ENCODE measurements at places on chromosomes 7 and 10. TPM values are rescaled to one million over a fixed set of nuclear protein-coding genes. Genes with fewer than 3 reads are reported as not detected.
A peak's percentile ranks its signal among the peaks of the same experiment; 100 is the strongest.

- no peak for DNase-seq
- no peaks in the 10 kb centered on the region for H3K4me1 ChIP-seq
- no peak overlapping the region for H3K27ac ChIP-seq
- peaks cover 3% of the 10 kb centered on the region for H3K27me3 ChIP-seq
- no peaks in the 10 kb centered on the region for H3K36me3 ChIP-seq
- no peak overlapping the region for H3K4me3 ChIP-seq
These were observed 9.8 kb downstream of the UCMA start for GRCh38 chr10:13224210-13224995.

- H3K27ac ChIP-seq, result no peak overlapping the region
- H3K27me3 ChIP-seq, result no peaks in the 10 kb centered on the region
- H3K4me3 ChIP-seq, result peak overlapping the region; percentile 98
- peaks cover 17% of the 10 kb centered on the region for H3K36me3 ChIP-seq
- H3K4me1 ChIP-seq, result peaks cover 40% of the 10 kb centered on the region
These were observed 1.6 kb downstream of the POLR1F start for GRCh38 chr7:19707240-19707639.

GRCh38 chr10:90592638-90593302, 265.1 kb downstream of the HTR7 start:
- no peak overlapping the region for H3K4me3 ChIP-seq
- H3K27ac ChIP-seq, result no peak overlapping the region
- no peaks in the 10 kb centered on the region for H3K36me3 ChIP-seq
- no peak for DNase-seq
- no peaks in the 10 kb centered on the region for H3K4me1 ChIP-seq
- peaks cover 3% of the 10 kb centered on the region for H3K27me3 ChIP-seq

DNA sequence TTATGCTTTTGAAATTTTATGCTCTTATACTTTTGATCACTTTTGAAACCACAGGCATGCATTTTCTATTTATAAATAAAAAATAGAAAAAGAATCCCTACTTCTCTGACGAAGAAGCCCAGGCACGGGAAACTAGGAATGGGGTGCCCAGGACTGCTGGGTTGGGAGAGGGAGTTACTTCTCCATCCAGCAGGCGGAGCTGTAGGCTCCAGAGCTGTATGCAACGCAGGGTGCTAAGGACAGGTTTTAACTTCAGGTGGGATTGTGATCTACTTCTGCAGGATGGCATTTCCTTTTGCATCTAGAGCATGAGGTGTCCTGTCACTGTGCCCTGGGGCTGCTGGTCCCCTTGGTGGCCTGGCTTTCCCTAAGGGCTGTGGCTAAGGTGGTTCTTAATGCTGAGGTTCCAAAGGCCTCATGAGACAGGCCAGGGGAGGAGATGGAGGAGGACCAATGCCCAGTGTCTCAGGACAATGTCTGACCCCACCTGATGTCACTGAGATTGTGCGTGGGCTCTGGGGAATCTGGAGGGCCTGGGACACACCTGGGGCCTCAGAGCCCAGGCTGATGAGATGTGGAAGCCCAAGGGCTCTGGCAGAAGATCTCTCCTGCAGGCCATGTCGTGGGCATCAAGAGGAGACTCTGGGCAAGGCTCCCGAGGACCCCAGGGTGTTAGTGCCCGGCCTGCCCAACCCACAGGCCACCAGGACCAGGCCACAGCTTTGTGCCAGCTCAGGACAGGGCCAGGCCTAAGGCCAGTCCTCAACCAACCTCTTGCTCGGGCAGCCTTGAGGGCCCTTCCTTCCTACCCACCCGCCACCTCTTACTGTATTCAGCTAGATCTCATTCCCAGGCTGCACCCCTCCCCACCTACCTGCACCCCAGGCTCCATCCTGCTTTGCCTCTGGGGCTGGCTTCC, 507 bp downstream of the CCDC201 start:
- no peak overlapping the region for H3K27ac ChIP-seq
- H3K4me1 ChIP-seq, result no peaks in the 10 kb centered on the region
- no peaks in the 10 kb centered on the region for H3K36me3 ChIP-seq
- H3K27me3 ChIP-seq, result peaks cover 5% of the 10 kb centered on the region
- DNase-seq, result no peak

DNA sequence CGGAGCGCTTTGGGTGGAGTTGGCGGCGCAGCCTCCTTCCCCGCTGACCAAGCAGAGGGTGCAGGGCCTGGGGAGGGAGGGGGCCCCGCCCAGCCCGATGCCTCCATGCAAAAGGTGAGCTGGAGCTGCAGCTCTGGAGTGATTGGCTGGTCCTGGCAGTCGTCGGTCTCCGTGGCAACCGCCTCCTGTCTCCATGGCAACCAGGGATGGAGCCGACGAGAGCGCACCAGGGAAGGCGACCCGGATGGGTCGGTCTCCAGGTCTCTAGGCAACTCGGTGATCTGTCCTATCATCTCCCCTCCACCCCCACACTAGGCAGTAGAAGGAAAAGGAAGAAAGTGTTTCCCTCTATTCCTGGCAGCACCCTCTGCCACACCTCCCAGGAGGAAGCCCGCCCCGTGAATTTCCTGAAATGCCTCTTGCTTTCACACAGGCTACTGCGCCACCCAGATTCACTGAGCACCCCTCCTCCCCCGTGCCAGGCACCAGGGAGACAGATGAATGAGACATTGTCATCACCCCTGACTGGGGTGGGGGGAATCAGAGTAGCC, 647 bp upstream of the NACAD start:
- H3K36me3 ChIP-seq, result no peaks in the 10 kb centered on the region
- peaks cover 36% of the 10 kb centered on the region for H3K27me3 ChIP-seq
- H3K4me3 ChIP-seq, result peak overlapping the region; percentile 73
- DNase-seq, result peak; percentile 60
- H3K4me1 ChIP-seq, result no peaks in the 10 kb centered on the region
- no peak overlapping the region for H3K27ac ChIP-seq

MOGAT3 gene
- not detected for total RNA-seq

LMTK2 gene
- total RNA-seq, result 14.9 TPM

DENND2A gene
- not detected for total RNA-seq

RET gene
- total RNA-seq, result 0.31 TPM
